ENCODE measurements at places on chromosomes 6 and 20. TPM values are rescaled to one million over a fixed set of nuclear protein-coding genes. Genes with fewer than 3 reads are reported as not detected.
A peak's percentile ranks its signal among the peaks of the same experiment; 100 is the strongest.

- no peak for DNase-seq
Observed at GRCh38 chr20:10939331-10939941, 265.6 kb upstream of the JAG1 start.

- DNase-seq: peak; percentile 24
Observed at GRCh38 chr20:6583134-6583738, 184.2 kb upstream of the BMP2 start.

GRCh38 chr6:44725070-44725469 lies 337.6 kb downstream of the CDC5L start:
- no peak for DNase-seq

DNA sequence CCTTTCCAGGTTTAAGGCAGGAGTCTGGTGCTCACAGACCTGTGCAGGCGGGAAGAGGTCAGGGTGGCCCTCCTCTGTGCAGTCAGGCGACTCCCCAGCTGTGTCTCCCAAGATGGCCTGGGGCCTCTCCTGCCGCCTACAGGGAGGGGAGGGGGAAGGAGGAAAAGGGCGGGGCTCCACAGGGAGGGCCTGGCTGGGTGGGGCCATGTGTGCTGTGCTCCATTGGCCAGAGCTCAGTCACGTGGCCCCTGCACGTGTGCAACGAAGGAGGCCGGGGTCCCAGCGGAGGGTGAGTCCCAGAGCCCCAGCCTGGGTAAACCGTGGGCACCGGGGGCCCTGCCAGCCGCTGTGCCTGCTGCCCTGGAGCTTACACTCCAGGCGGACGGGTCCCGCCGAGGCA lies 211.6 kb downstream of the ZDHHC14 start:
- no peak for DNase-seq

DNA sequence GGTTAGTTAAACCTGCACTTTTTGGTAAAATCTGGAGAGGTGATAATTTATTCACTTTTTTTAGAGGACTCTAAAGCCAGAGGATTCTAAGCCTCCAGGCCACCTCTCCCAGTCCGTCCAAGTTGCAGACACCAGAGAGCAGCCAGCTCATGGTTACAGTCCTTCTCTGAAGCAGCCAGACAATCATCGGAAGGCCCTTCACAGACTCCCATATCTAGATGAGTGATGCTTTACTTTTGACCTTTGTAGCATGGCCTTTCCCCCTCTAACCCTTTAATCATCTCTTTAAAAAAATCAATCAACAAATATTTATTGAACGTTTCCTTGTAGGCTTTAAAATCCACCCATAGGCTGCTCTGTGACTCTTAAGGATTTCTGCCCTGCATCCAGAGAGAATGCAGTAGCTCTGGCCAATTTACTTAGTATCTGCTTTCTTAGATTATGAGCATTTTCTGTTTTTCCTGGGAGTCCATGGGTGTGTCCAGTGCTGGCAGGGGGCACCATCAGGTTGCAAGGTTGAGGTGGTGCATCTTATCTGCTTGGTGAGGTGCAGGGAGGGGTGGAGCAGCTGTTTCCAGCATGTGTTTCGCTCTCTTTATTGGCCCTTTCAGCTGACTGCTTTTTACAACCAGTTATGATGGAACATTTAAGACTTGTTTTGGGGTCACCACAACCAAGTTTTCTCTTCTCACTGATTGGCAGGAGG lies 58.6 kb downstream of the JARID2 start:
- no peak for DNase-seq

The PRR18 gene
- not detected for polyA plus RNA-seq

The PRL gene
- polyA plus RNA-seq: not detected
